Activated CD8-positive, alpha-beta memory T cell treated with anti-CD3 and anti-CD28 coated beads, Interleukin-2, amount 10 ng/mL, durations not matched to agents 7 days and 5 days (primary cell): ENCODE measurements at places on chromosomes 16 and 17. TPM values are rescaled to one million over a fixed set of nuclear protein-coding genes. Genes with fewer than 3 reads are reported as not detected.

- no peak for DNase-seq
- no peaks in the 10 kb centered on the region for H3K27me3 ChIP-seq
- H3K4me1 ChIP-seq, result no peaks in the 10 kb centered on the region
- H3K27ac ChIP-seq, result no peak overlapping the region
- no peak overlapping the region for H3K4me3 ChIP-seq
These were observed 32.2 kb downstream of the DHX38 start for GRCh38 chr16:72125635-72126428.

HEXD gene
- total RNA-seq, result 50.5 TPM

CRLF3 gene
- 52.6 TPM for total RNA-seq

GRCh38 chr17:7173687-7174602 is 5.2 kb downstream of the ASGR1 start:
- H3K4me1 ChIP-seq, result peaks cover 11% of the 10 kb centered on the region
- peaks cover 14% of the 10 kb centered on the region for H3K27me3 ChIP-seq
- H3K27ac ChIP-seq, result no peak overlapping the region
- DNase-seq, result peak; percentile 78

DNA sequence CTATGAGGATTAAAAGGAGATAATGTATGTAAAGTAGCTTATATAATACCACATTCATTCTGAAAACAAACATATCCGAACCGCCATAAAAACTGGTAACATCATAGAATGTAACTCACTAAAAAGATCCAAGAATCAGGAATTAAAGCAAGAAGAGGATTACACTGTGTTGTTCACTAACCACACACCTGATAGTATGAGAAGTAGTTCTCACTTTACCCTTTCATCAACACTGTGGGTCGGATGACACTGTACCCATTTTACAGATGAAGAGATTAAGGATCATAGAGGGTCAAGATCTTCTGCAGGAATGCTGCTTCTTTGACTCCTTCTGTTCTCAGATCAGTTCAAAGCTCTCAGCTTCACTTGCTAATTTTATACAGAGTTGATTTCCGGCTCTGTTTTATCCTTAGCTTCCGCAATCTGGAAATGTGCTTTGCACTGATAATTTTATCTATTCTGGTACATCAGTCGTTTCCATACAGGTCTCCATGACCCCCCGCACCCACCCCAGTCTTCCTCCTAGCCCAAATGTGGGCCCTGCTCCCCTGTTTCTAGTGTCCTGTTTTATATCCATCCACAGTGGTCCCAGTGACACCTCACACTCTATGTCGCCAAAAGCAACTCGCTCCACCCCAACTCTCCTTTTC is 288.6 kb upstream of the CCL2 start:
- H3K36me3 ChIP-seq, result no peaks in the 10 kb centered on the region
- DNase-seq, result no peak

GRCh38 chr16:65947951-65948350 is 418.5 kb upstream of the CDH5 start:
- H3K4me3 ChIP-seq, result no peak overlapping the region
- H3K4me1 ChIP-seq, result no peaks in the 10 kb centered on the region
- H3K27ac ChIP-seq, result no peak overlapping the region

KRT33B gene
- total RNA-seq, result not detected

DNA sequence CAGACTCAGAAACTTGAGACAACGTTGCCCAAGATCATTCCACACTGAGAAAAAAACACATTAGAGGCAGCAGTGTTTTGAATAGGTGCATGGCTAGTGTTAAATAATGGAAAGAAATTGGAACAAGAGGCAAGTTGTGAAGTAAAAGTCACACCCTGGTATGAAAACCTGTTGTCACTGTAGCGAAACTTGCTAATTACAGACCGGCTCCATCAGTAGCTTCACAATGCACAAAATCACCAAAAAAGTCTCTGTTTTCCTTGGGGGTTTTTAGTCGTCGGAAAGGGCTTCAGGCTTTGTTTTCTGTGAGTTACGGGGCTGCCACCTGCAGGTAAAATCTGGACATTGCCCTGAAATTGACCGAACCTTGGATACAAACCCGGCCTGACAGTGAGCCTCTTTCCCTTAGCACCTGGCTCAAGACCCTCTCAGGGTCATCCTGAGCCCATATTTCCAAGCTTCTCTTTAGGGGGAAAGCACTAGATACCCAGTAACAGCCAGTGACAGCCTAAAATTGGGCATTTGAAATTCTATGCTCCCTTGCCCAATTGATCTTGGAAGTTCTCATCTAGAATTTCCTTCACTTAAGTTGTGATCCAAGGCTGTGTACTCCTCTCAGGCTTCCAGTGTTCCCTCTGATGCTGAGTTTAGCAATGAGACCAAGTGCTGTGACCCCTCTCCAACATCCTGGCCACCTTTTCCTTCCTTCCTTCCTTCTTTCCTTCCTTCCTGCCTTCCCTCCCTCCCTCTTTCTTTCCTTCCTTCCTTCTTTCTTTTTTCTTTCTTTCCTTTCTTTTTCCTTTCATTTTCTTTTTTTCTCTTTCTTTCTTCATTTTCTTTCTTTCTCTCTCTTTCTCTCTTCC is 7.2 kb upstream of the GRB2 start:
- H3K27ac ChIP-seq, result peak overlapping the region; percentile 66
- DNase-seq, result peak; percentile 83
- H3K36me3 ChIP-seq, result no peaks in the 10 kb centered on the region
- H3K4me1 ChIP-seq, result peaks cover 27% of the 10 kb centered on the region

DNA sequence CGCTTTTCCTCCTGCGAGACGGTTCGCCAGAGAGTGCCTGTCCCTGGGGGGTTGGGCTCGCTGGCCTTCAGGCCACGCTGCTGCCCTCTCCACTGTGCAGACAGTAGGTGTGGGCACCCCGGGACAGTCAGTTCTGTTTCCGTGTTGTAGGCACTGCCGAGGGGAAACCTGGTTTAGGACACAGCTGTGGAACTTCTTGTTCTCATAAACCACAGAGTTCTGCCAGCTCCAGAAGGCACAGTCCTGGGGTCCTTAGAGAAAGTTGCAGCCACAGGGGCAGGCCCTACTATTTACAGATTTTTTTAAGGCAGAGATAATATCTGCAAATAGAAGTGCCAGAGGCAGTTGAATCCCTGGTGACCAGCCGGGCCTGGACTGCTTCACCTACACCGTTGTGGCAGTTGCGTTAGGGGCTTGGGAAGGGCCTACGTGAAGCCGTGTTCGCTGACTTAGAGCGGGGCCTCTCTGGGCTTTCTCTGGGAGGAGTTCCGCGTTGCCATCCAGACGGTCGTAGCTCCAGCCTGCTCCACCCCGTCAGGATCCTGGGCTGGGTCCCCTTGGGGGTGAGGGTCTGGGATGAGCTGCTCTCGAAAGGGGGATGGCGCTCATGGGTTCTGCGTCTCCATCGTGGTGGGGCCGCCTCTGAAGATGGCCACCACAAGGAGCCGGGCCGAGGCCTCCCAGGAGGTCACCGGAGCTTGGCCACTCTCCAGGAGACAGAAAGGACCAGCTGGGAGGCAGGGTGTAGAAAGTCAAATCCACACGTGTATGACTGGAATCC is 126.3 kb downstream of the BANP start:
- no peak overlapping the region for H3K4me3 ChIP-seq
- H3K4me1 ChIP-seq, result no peaks in the 10 kb centered on the region
- no peak overlapping the region for H3K27ac ChIP-seq

OTOP3 gene
- total RNA-seq, result not detected

CLEC3A gene
- total RNA-seq, result not detected
